Pericardium fibroblast (primary cell): ENCODE measurements at places on chromosomes 13 and 19. TPM values are rescaled to one million over a fixed set of nuclear protein-coding genes. Genes with fewer than 3 reads are reported as not detected.

Gene ATP1A3
- 0.34 TPM in 1 of 2 replicates, not detected in the other for total RNA-seq

Gene WDR88
- total RNA-seq = not detected in 2 replicates

Gene CGB3
- not detected in 2 replicates for total RNA-seq

Gene NKPD1
- total RNA-seq = under 0.01 and 0.85 TPM in 2 replicates

Gene ZNF615
- total RNA-seq = 7.8 and 21.4 TPM in 2 replicates

Gene ZNF283
- total RNA-seq = 2.7 and 3.7 TPM in 2 replicates

Gene KCNN4
- total RNA-seq = not detected in 2 replicates
